ENCODE measurements at places on chromosomes 6 and 20. TPM values are rescaled to one million over a fixed set of nuclear protein-coding genes. Genes with fewer than 3 reads are reported as not detected.

- DNase-seq: no peak
Observed at GRCh38 chr6:35441642-35442041, 10.5 kb upstream of the FANCE start.

The FAM209A gene
- total RNA-seq: not detected

GRCh38 chr6:55034752-55035151, 139.6 kb upstream of the HCRTR2 start:
- DNase-seq: no peak

The TSHZ2 gene
- 4.2 TPM for total RNA-seq

The LY6G5B gene
- 3.9 TPM for total RNA-seq

The RWDD2A gene
- total RNA-seq: 2.4 TPM

The CLIC1 gene
- 102 TPM for total RNA-seq

- no peak for DNase-seq
Observed at GRCh38 chr6:37653933-37654565, 43.6 kb downstream of the MDGA1 start.

DNA sequence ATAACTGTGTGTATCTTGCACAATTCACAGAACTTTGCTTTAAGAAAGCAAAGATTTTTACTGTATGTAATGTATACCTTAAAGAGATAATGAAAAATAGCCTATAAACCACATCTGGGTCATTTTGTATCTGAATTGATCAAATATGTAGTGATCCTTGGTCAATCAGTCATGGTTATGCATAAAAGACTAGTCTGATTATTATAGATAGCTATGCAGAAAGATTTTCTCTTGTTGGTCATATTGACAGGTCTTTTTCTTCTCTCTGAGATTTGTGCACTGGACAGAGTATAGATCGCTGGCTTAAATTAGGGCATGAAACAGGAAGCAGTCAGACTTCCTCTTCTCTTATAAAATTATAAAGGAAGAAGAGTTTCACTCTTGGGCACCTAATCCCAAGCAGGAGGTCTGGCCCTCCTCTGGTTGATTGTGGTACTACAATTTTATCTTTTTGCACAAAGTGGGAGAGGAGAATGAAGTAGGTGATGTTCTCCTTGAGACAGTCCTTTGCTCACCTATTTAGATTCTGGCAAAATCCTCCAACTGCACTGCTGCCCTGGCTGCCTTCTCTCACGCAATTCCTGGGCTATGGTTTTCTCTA, 380.9 kb upstream of the RGS17 start:
- DNase-seq: no peak

DNA sequence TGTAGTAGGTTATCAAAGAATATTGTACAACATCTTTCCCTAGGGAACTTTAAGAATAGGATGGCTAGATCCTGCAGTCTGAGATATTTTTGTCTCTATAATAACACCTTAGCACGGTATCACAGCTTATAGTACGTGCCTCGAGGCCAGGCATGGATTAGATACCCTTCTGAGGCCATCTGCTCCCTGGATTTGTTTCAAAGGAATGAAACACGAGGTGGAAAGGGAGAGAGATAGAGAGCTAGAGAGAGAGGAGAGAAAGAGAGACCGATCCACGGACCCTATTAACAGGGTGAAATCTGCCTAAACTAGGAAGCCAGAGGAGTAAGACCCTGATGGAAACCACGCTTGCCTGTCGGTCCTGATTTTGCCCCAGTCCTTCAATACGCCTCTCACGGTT, 92.5 kb downstream of the CD83 start:
- DNase-seq: no peak

- no peak for DNase-seq
Observed at GRCh38 chr6:146331013-146331412, 212.6 kb upstream of the RAB32 start.

DNA sequence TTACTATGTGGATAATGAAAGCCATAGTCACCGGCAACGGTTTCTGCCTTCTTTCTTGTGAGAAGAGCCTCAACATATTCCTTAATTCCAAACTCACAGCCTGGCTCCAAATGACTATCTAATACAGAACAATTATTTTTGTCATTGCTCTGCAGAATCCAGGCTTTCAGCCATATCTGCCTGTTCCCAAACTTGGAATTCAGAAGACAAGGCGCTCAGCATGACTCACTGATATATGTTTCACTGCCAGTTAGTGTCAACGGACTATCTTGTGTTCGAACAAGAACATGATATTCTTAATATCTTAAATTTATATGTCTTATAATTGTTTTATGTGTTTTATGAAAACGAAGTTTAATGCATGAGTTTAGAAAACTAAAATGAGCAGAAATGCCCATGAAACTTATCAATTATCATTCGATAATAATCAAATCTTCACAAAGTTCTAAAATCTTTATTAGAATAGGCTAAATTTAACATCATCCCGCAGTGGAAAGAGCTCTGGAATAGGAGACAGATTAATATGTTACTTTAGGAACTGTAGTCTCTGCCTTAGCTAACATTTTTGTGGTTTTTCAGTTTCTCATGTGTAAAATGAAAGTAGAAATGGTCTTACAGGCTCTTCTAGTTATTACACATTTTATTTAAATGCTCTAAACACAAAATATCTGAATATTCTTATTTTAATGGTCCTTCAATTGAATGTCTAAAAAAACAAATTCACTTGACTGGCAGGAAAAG, 669.3 kb upstream of the GJE1 start:
- no peak for DNase-seq
